ENCODE measurements at places on chromosomes 6 and 20. TPM values are rescaled to one million over a fixed set of nuclear protein-coding genes. Genes with fewer than 3 reads are reported as not detected.

ZFP64 gene
- 11.5 TPM for total RNA-seq

DNA sequence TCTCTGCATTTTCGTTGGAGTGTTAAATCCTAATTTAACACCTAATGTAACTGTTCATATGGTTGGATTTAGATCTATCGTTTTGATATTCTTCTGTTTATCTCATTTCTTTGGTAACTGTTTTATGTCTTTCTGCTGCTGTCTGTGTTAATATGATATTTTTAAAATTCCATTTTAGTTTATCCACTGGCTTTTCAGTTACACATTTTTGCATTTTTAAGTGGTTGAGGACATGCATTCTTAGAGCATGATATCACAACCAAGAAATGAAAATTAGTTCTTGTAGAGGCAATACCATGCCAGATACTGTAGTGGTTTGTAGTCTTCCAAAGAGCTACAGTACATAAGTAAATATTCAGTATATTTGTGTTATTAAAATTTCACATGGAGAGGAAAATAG is 58.6 kb downstream of the LIN28B start:
- no peak for DNase-seq
- no peaks in the 10 kb centered on the region for H3K27me3 ChIP-seq
- H3K36me3 ChIP-seq, result no peaks in the 10 kb centered on the region
- no peak overlapping the region for H3K4me3 ChIP-seq
- H3K27ac ChIP-seq, result no peak overlapping the region
- no peaks in the 10 kb centered on the region for H3K4me1 ChIP-seq

MTFR2 gene
- 2.0 TPM for total RNA-seq

- no peak overlapping the region for H3K27ac ChIP-seq
- no peak for DNase-seq
- H3K36me3 ChIP-seq, result no peaks in the 10 kb centered on the region
- H3K27me3 ChIP-seq, result no peaks in the 10 kb centered on the region
- H3K4me1 ChIP-seq, result no peaks in the 10 kb centered on the region
Observed at GRCh38 chr6:34560366-34561226, 4.5 kb upstream of the SPDEF start.

DNA sequence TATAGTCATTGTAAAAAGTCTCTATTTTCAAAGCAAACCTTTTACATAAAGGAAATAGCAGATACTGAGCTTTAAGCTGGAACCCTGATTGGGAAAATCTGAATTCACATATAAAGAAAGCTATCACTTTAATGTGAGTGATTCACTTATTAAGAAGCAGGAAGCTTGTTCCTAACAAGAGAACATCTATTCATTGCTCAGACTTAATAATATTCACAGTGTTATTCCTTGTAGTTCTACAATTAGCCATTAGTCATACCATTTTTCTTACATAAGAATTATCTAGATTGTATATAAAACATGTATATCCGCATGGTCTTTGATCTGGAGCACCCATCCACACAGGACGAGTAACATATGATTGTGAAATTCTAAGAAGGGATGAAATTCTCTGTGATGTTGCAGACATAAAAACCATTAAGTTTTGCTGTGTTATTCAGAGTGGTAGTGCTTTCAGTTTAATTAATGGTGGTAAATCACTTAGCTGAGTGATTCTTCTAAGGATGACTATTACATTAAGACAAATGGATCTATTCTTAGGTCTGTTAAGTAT is 71.1 kb upstream of the FOXQ1 start:
- no peaks in the 10 kb centered on the region for H3K27me3 ChIP-seq
- H3K4me1 ChIP-seq, result no peaks in the 10 kb centered on the region
- no peak overlapping the region for H3K4me3 ChIP-seq
- no peak overlapping the region for H3K27ac ChIP-seq

RBPJL gene
- not detected for total RNA-seq

DNA sequence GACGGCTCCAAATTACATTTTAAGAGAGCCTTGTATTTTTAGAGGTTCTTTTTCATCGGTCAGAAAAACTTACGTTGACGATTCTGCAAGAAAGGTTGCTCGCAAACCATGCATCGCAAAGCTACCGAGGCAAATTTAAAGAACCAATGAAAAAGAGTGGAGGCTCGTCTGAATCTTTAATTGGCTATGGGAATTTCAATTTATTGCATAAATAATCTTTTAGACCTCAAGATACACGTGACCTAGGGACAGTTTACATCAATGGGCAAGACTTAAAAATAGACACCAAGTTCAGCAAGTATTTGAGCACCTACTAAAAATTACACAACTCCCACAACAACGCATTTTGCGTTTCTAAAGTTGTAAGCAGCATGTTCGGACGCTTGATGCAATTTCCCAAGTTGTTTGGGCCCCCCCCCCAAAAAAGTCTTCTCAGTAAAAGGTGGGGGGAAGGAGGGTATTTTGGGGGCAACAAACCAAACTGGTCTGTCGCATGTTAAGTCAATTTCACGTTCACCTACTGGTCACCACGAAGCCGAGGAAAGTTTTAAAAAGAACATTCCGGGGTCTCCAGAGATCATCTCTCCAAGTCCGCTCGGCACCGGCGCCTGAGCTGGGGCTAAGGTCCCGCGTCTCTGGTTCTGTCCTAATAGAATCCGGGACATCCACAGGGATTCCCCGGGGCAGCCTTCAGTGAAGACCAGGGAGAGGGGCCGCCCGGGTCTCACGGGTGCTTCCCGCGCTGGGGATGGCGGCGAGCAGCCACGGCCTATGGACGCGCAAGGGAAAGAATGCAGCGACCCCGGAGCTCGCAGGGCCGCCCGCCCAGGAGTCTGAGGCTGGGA is 851 bp downstream of the SNX5 start:
- peak overlapping the region; percentile 96 for H3K4me3 ChIP-seq
- no peaks in the 10 kb centered on the region for H3K36me3 ChIP-seq
- no peak for DNase-seq
- H3K27ac ChIP-seq, result peak overlapping the region; percentile 99
- peaks cover 79% of the 10 kb centered on the region for H3K4me1 ChIP-seq

- DNase-seq, result peak; percentile 48
- H3K27me3 ChIP-seq, result no peaks in the 10 kb centered on the region
- peak overlapping the region; percentile 19 for H3K27ac ChIP-seq
- no peaks in the 10 kb centered on the region for H3K36me3 ChIP-seq
- no peaks in the 10 kb centered on the region for H3K4me1 ChIP-seq
- H3K4me3 ChIP-seq, result no peak overlapping the region
Observed at GRCh38 chr6:11392778-11393507, 144.6 kb upstream of the TMEM170B start.

DNA sequence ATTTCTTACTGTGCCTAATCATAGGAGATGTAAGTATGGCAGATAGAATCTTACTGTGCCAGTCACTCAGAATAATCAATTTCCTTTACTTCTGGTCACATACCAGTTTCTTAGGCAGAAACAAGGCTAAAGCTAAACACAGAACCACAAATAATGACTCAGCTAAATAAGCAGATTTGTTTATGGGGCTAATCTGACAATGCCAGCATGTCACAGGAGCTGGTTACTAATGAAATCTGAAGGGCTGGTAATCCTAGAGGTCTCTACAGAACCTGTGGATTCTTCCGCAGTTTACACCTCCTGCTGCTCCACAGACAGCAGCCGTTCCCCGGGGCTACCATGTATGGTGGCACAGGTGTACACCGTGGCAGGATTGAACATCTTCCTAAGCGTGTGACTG is 80.8 kb downstream of the LYRM4 start:
- no peaks in the 10 kb centered on the region for H3K4me1 ChIP-seq
- no peaks in the 10 kb centered on the region for H3K27me3 ChIP-seq
- H3K4me3 ChIP-seq, result no peak overlapping the region
- no peaks in the 10 kb centered on the region for H3K36me3 ChIP-seq

DNA sequence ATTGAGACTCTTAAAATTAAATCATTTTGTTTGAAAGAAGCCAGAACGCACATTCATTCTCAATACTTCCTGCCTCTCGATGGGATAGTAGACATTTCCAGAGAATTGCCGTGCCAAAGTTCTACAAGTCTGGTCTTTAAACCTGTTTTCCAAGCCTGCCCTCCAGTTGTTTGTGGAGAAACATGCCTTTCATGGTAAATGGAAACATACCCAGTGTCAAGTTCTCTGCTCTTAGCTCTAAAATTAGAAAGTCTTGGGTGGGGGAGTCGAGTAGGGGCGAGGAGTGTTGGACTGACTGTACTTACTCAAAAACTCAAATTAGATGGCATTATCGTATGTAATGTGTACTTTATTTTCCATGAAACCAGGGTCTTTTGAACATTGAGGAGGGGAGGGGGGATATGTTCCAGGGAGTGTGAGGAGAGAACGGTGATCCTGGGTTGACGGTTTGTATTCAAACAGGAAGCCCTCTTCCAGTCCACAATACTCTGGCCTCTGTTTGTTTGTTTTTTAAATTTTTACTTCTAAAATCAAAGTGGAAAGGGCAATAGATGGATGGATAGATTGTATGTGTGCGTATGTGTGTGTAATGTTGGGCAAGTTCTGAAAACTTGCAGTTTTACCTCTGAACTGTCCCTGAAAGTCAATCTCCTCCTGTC is 106.8 kb upstream of the ARMC2 start:
- H3K27ac ChIP-seq, result no peak overlapping the region
- no peaks in the 10 kb centered on the region for H3K27me3 ChIP-seq
- H3K4me3 ChIP-seq, result no peak overlapping the region
- peaks cover 23% of the 10 kb centered on the region for H3K4me1 ChIP-seq
- H3K36me3 ChIP-seq, result no peaks in the 10 kb centered on the region

GRCh38 chr20:57002066-57002570 is 264.3 kb downstream of the BMP7 start:
- H3K4me3 ChIP-seq, result no peak overlapping the region
- no peak overlapping the region for H3K27ac ChIP-seq
- no peaks in the 10 kb centered on the region for H3K36me3 ChIP-seq
- peaks cover 54% of the 10 kb centered on the region for H3K27me3 ChIP-seq

GRCh38 chr6:5832668-5833067 is 174.1 kb downstream of the NRN1 start:
- peaks cover 12% of the 10 kb centered on the region for H3K4me1 ChIP-seq
- no peak overlapping the region for H3K27ac ChIP-seq

SSTR4 gene
- total RNA-seq, result not detected

OGFRL1 gene
- 21.0 TPM for total RNA-seq

MCCD1 gene
- not detected for total RNA-seq

SMAP1 gene
- total RNA-seq, result 26.6 TPM

EYS gene
- 0.50 TPM for total RNA-seq

GRCh38 chr20:24117383-24117782 is 128.8 kb upstream of the GGTLC1 start:
- no peak for DNase-seq
- no peaks in the 10 kb centered on the region for H3K4me1 ChIP-seq
- H3K36me3 ChIP-seq, result no peaks in the 10 kb centered on the region
- no peak overlapping the region for H3K4me3 ChIP-seq

GRCh38 chr6:123928529-123928928 is 124.9 kb downstream of the NKAIN2 start:
- H3K4me1 ChIP-seq, result no peaks in the 10 kb centered on the region
- H3K36me3 ChIP-seq, result no peaks in the 10 kb centered on the region
- H3K27ac ChIP-seq, result no peak overlapping the region
- no peak overlapping the region for H3K4me3 ChIP-seq

- H3K4me1 ChIP-seq, result no peaks in the 10 kb centered on the region
- H3K4me3 ChIP-seq, result no peak overlapping the region
- no peaks in the 10 kb centered on the region for H3K27me3 ChIP-seq
- DNase-seq, result no peak
Observed at GRCh38 chr6:93266116-93266817, 153.1 kb downstream of the EPHA7 start.

CCDC28A gene
- total RNA-seq, result 28.4 TPM

GRCh38 chr20:50278684-50279531 is 88.3 kb downstream of the CEBPB start:
- no peak for DNase-seq
- H3K27me3 ChIP-seq, result no peaks in the 10 kb centered on the region
- no peaks in the 10 kb centered on the region for H3K36me3 ChIP-seq
- peak overlapping the region; percentile 35 for H3K4me3 ChIP-seq

GRCh38 chr20:31542201-31542842 is 28.1 kb downstream of the HM13 start:
- peaks cover 15% of the 10 kb centered on the region for H3K4me1 ChIP-seq
- H3K4me3 ChIP-seq, result no peak overlapping the region
- H3K36me3 ChIP-seq, result no peaks in the 10 kb centered on the region

DNA sequence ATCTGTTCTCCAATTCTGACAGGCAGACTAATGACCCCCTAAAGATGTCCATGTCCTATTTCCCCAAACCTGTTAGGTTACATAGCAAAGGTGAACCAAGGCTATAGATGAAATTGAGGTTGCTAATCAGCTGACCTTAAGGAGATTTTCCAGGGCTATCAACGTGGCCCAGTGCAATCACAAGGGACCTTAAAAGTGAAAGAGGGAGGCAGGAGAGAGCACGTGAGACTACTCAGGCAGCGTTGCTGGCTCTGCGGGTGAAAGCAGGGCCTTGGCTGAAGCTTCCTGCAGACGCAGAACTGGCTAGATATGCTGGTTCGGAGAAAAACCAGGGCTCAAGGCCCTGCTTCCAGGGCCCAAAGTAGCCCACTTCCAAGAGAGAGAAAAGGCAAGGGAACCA is 78.7 kb downstream of the NCOA7 start:
- no peaks in the 10 kb centered on the region for H3K27me3 ChIP-seq
- H3K4me1 ChIP-seq, result peaks cover 10% of the 10 kb centered on the region
- no peak overlapping the region for H3K27ac ChIP-seq
- H3K4me3 ChIP-seq, result no peak overlapping the region

OPN5 gene
- total RNA-seq, result not detected

DNA sequence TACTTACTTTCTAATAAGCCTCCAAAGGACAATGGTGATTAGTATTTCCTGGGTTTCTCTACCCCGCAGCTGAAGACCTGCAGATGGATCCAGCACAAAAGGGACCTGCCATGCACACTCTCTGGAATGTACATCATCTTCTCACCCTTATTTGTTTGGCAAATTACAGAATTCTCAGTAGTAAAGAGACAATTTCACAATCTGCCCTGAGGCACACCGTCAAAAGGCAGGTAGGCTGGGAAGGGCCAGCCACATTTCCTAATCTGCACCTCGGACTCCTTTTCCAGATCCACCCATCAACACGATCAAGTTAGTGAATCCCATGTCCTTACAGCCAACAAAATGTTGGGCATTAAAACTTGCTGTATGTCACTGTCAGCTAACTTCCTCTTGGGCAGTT is 4.9 kb downstream of the OVOL2 start:
- peaks cover 52% of the 10 kb centered on the region for H3K27me3 ChIP-seq
- no peak overlapping the region for H3K4me3 ChIP-seq
- H3K36me3 ChIP-seq, result no peaks in the 10 kb centered on the region
- H3K4me1 ChIP-seq, result peaks cover 29% of the 10 kb centered on the region
- H3K27ac ChIP-seq, result no peak overlapping the region
- no peak for DNase-seq

DNA sequence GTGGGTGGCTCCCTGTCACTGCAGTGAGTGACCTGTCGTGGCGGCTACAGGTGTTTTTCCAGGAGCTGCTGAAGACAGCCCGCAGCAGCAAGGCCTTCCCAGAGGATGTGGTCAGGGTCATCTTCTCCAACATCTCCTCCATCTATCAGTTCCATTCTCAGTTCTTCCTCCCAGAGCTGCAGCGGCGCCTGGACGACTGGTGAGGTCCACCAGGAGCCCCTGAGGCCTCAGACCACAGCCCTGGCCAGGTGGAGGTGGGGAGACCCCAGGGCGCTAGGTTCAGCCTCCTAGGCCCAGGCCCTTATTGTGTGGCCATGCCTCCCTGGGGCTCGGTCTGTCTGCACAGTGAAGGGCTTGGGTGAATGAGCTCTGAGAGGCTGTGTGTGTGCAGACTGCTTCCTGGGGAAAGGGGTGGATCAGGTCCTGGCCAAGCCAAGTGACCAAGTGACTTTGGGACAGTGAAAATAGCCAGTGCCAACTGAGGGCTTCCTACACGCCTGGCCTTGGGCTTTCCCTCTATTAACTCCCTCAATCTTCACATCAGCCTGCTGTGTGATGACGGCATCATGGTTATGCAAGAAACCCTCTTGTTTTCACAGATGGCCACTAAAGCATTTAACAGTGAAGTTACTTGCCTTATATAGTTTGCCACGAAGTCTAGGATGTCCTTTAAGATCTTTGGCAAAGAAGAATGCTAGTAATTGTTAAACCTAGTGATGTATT is 6.4 kb downstream of the FGD2 start:
- H3K4me1 ChIP-seq, result peaks cover 12% of the 10 kb centered on the region
- no peak overlapping the region for H3K27ac ChIP-seq
- no peak overlapping the region for H3K4me3 ChIP-seq

RBBP8NL gene
- 1.1 TPM for total RNA-seq
